ENCODE measurements at places on chromosomes 11 and 22.

DNA sequence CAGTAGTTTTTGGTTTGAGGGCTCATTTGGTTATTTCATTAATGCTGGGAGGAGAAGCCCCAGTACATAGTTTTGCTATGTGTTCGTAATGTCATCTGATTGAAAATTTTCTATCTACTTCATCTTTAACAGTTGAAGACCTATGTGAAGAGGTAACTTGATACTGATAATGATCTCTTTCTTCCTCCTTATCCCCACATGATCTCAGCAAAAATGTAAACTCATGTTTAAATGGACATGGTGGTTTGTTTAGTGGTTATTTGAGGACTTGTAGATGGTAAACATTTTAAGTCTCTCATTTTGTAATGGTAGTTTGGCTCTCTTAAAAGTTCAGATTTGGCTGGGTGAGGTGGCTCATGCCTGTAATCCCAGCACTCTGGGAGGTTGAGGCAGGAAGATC, 53.7 kb upstream of the SPTBN2 start:
- DNase-seq: no peak

- no peak for DNase-seq
These were observed 591.3 kb downstream of the LRRC4C start for GRCh38 chr11:40867991-40868632.

- DNase-seq: no peak
These were observed 162.6 kb downstream of the KIF18A start for GRCh38 chr11:27945348-27945747.

DNA sequence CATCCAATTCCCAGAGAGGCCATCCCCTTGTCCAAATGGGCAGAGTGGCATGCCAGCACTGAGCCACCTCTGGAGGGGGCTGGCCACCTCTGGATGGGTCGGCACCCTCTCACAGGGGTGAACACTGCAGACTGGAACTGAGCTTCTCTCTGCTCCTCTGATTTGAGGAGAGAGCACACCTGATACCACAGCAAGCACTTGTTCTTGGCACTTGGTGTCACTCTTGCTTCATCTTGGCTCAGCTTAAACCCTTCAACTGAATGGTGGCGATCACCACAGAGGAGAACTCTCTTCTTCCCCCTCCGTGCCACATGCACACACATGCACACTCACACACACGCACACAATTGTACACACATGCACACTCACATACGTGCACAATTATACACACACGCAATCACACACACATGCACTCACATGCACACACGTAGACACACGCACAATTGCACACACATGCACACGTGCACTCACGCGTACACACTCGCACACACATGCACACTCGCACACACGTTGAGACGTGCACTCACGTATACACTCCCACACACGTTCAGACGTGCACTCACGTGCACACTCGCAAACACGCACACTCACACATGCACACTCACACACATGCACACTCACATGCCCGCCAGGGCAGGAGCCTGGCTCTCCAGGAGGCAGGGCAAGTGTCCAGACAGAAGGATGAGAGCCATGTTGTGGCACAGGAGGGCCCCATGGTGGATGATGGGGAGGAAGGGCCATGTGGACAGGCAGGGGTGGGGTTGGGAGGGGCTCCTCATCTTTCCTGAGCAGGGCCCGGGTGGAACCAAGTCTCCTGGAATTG, 23.4 kb downstream of the OVOL1 start:
- DNase-seq: no peak

- DNase-seq: peak; percentile 54
These were observed 29.8 kb downstream of the SGSM3 start for GRCh38 chr22:40400159-40400558.

DNA sequence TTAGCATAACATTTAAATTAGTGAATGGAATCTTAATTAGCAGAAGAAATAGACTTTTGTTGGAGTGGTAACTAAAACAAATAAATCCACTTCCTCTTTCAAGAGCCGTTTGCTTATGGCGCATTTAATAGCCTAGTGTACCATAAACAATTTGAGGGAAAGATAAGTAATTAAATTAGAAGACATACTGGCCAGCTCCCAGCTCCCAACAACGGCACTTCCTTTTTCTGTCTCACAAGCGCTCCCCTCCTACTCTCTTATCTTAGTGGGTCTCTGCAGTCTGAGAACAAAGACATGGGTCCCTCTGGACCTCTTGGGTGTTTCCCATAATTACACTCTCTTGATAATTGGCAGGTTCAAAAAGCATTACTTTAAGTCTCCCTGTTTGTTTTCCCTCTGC, 146.0 kb downstream of the OPCML start:
- DNase-seq: no peak

GRCh38 chr22:20953668-20954500, 13.2 kb upstream of the AIFM3 start:
- DNase-seq: no peak

- no peak for DNase-seq
These were observed 51.5 kb upstream of the HORMAD2 start for GRCh38 chr22:30028731-30029130.

- DNase-seq: peak; percentile 94
These were observed at the start of gene ATF4 for GRCh38 chr22:39520226-39521105. Gene ATF4, plus strand, starts transcription at chr22:39520562. Its CDS starts 884 bp downstream, at chr22:39521446.

DNA sequence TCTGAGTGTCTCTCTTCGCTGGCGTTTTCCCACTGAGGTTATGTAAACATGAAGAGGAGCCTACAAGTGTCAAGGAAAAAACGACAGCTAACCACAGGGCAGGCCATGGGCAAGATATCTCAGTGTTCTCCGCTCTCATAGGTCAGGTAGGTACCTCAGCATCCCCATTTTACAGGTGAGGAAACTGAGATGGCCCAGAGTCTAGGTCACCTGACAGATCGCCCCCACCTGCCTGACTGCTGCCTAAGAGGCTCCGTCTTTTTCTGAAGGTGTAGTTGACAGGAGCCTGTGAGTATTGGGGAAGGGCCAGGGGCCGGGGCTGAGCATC, 847 bp upstream of the NDUFA6 start:
- DNase-seq: no peak

GRCh38 chr11:12922980-12923507, 86.1 kb upstream of the RASSF10 start:
- DNase-seq: no peak

- no peak for DNase-seq
These were observed 2.7 kb downstream of the TMEM123 start for GRCh38 chr11:102449651-102450570.

GRCh38 chr11:61524963-61525587, 16.5 kb downstream of the LRRC10B start:
- DNase-seq: no peak

GRCh38 chr11:20032127-20032526, 128.1 kb downstream of the DBX1 start:
- no peak for DNase-seq

GRCh38 chr11:92302770-92303169, 78.2 kb downstream of the FAT3 start:
- DNase-seq: no peak

GRCh38 chr11:105282658-105283057, 143.1 kb upstream of the CARD18 start:
- DNase-seq: no peak

All from activated T-cell treated with anti-CD3 and anti-CD28 coated beads, Interleukin-2, amount 50 U/mL, for 1 hour (primary cell).